NCI-H82 (cell line): ENCODE measurements at places on chromosomes 3 and 15.

- no peak for DNase-seq
Measured at GRCh38 chr15:99818872-99819271, 85.6 kb upstream of the LYSMD4 start.

- no peak for DNase-seq
Measured at GRCh38 chr3:191557322-191557721, 96.4 kb downstream of the PYDC2 start.

DNA sequence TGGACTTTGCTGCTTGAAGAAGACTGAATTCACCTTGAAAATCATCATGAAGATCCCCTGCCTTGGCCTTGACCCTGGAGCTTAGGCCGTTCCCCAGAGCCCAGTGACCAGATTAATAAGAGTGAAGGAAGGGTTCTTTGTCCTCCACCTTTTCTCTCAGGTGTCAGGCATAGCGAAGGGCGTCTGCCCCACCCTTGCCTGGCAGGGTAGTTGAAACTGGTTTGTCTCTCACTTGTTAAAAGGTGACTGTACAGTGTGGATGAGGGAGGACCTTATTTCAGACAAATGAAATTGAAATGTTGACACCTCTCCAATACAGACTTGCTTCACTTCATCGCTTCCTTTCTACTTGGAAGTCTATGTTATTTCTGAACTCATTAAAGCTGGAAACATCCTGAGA, 223.7 kb upstream of the BHLHE40 start:
- no peak for DNase-seq

DNA sequence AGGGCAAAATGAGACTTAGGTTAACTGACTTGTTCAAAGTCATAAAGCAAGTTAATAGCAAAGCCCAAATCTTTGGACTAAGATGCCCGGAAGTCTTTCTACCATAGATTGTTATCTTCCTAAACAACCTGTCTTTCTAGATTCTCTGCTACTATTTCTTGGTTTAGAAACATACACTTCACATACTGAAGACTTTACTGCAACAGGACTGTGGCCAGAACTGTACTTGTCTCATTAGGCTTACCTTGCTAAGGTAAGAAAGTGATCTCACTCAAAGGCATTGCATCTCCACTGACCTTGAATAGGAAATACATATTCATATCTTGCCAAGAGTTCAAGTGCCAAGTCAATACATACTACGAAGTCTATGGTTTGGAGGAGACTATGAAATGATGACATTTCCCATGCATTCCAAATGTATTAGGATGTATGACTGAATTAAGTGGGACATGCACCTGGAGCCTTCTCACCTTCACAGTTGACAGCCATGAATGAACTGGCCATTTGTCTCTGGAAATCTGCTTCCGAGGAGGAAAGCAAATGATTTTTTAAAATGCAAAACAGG, 5.0 kb downstream of the ZDHHC3 start:
- DNase-seq: no peak

DNA sequence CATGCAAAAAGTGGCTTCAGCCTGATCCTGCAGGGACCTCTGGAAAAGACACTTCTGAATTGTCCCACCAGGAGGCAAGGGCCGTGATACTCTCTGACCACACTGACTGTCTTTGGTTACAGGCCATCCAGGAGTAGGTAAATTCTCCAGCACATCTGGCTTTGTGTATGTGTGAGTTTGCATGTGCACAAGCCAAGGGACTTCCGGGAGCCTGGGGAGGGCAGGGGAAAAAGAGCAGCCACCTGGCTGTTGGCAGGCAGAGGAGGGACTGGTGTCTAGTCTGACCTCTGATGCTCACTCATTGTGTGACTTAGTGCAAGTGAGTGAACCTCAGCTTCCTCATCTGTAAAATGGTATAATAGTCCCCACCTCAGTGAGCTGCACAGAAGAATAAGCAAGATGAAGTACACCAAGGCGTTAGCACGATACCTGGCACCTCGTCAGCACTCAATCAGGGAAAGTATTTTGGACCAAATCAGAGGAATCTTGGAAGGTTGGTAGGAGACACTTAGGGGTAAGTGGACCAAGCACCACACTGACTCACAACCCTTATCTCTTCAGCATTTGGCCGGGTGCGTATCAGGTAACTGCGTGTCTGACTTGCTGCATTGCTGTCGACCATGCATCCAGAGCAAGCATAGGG, 19.1 kb downstream of the KLHL6 start:
- no peak for DNase-seq

GRCh38 chr3:187025656-187026316, 95.5 kb downstream of the ST6GAL1 start:
- no peak for DNase-seq

DNA sequence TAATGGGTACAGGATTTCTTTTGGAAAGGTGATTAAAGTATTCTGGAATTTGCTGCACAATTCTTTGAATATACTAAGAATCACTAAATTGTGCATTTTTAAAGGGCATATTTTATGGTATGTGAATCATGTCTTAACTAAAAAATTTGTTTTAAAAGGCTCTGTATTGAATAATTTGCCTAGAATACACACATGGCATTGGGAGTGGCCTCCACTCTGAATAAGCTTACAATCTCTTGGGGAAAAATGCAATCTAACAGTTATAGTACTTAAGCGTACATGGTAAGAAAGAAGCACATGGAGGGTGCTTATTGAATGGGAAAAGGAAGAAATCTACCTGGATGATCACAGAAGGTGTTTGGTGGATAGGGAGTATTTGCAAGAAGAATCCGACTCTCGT, 385.1 kb downstream of the LPP start:
- no peak for DNase-seq

DNA sequence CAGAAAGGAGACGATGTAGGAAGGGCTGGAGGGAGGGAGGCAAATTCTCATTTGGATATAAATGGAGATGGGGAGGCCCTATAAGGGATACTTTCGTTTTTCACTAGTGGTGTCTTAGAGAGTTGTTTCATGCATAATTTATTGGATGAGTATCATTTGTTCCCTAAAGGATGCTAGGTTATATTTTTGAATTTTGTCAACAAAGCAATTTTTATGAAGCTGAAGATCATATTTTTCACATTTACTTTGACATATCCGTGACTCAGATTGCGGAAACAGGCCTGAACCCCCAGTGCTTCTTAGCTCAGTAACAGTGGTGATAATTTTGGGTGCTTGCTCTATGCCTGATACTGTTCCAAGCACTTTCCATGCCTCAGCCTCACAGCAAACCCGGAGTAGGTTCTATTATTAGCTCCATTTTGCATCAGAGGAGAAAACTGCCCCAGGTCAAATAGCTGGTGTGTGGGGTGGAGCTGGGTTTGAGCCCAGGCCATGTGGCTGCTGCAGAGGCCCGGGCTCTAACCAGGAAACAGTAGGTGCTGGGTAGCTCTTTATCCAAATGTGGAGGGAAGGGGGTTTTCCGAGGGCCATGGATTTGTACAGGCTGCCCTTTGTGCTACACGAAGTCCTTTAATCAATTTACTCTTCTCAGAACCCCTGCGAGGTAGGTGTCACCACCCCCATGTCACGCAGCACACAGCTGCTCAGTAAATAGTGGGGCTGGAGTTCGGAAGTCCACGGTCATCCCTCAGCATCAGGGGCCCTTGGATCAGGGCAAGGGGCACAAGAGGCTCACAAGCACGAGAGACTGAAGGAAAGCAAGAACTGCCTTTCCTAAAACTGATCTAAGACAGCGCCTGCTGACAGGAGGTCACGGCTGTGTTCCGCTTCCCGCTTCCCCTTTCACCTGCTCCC, 99.1 kb downstream of the SLC49A4 start:
- DNase-seq: no peak

DNA sequence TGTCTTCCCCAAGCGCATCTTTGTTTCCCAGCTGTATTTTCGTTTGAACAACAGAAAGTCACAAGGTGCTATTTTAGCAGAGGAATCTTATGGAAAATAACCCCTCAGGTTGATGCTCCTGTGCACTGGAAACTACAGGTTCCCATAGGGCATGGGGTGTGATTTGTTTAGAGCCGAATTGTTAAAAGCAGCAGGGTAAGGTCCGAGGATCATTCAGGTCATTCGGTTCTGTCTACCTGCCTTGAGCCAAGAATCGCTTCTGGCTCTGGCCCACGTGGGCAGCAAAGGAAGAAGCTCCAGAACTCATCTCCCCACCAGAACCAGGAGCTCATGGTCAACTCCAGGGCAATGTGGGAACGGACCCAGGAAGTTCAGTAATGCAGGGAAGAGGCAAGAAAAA, 116.7 kb upstream of the TPM1 start:
- DNase-seq: no peak

GRCh38 chr3:82586414-82586813, 825.0 kb upstream of the GBE1 start:
- DNase-seq: no peak

DNA sequence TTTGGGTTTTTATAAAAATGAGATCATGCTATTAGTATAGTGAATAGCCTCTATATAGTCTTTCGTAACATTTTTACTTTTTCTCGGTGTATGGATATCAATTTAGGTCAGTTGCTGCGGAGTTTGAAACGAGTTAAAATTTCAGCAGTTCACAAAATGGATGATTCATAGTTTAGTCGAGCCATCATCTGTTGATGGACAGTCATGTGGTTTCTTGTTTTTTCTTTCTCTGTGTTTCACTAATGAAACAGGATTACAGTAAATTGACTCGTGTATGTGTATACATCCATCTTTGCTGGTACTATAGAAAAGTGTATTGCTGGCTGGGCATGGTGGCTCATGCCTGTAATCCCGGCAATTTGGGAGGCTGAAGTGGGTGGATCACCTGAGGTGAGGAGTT, 106.8 kb downstream of the IGF1R start:
- DNase-seq: no peak

GRCh38 chr15:77862651-77863104, 214.8 kb downstream of the TBC1D2B start:
- DNase-seq: no peak

- no peak for DNase-seq
Measured at GRCh38 chr15:36814105-36814504, 234.7 kb downstream of the CDIN1 start.

GRCh38 chr3:197202694-197203093, 95.7 kb downstream of the DLG1 start:
- DNase-seq: no peak

GRCh38 chr3:51938780-51939425, 2.8 kb downstream of the RRP9 start:
- no peak for DNase-seq
